CD4-positive, alpha-beta T cell treated with Interferon gamma for 1 hour (primary cell): ENCODE measurements at places on chromosomes 13 and 19.

DNA sequence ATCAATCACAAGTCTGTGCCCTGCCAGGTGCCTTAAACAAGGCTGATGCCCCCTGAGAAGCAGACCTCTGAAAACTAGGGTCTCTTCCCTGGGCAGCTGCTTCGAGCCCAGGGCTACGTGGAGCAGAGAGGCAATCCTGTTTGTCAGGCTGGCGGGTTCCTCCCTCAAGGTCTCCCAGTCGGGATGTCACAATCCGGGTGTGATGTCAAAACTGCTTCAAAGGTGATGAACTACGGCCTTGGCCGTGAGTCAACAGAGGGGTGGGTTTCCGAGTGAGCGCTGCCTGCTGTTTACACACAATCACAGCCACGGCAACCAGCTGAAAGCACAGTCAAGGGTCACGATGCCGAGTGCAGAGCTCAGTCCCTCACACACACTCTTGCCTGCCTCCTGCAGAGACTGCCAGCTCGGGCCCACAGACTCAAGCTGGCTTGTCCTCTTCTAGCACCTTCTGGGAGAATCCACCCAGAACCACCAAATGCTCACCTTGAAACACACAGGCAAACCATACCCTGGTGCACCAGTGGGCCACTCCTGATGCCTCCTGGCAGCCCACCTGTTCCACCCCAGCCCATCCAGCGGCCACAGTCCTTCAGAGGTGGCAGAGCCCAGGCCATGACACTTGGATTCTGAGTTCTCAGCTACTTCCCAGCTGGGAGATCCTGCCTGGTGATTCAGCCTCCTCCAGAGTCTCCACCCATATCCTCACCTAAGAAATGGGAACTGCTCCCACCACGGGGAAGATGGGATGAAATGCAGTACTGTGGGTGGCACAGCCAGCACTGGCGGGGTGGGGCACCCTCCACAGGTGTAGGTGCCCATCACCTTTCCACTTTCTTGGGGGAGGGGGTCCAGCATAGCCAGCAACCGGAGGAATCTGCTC is 6.8 kb downstream of the ELL start:
- DNase-seq = peak; percentile 79

DNA sequence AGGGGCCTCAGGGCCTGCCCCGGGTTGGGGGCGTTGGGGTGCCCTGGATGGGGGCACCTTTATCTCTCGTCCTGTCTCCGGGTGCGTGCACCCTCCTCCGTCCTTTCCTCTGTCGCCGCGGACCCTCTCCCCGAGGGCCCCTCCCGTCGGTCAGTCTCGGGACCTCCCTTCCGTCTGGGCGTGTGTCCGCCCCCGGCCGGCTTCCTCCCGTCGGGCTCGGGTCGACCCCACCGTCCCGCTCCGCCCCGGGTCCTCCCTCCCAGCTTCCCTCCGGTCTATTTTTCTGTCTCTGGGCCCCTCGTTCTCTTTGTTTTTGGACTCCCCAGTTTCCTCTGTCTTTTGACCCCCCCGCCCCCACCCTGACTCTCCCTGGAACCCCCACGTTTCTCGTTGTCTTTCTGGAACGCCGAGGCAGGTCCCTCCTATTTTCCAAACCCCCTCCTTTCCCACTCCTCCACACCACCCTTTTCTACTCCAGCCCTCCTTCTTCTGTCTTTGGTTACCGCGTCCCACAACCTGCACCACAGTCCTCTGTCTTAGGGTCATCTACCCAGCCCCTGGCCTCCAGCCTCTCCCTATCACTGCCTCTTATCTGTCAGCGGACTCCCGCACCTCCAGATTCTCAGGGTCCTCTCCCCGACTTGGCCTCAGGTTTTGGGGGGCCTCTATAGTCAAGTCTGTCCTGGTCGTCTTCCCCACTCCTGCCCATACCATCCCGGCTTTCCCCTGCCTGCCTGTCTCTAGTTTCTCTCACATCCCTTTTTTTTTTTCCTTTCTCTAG is 757 bp downstream of the EGLN2 start:
- no peak for DNase-seq

GRCh38 chr19:33436360-33437345 is 63.1 kb downstream of the CEBPG start:
- no peak for DNase-seq

GRCh38 chr19:36115453-36116343 is at the start of gene TBCB:
Gene TBCB, plus strand, starts transcription at chr19:36115468. Its CDS starts 93 bp downstream, at chr19:36115561.
- no peak for DNase-seq

GRCh38 chr13:78845656-78846365 is 186.9 kb upstream of the OBI1 start:
- no peak for DNase-seq

GRCh38 chr13:35957241-35957731 is 173.9 kb downstream of the DCLK1 start:
- no peak for DNase-seq

GRCh38 chr19:10646456-10647159 is 7.5 kb upstream of the ILF3 start:
- DNase-seq = no peak

DNA sequence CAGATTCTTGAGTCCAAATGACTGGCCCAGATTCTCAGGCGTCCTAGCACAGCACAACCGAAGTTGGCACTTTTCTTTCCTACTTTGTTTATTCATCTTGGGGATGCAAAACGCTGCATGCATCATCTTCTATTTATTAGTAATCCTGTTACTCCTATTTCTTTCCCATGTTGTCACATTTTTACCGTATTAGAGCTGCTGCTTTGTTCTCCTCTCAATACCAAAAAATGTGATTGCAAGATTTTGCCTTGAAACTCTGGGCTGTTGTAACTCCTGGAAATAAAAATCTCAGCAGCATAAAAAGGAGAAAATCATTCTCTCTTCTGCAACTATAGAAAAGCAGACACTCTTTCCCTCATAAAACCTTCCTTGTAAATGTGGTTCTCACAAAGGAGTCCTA is 12.9 kb upstream of the IGSF23 start:
- no peak for DNase-seq

GRCh38 chr19:39566064-39566463 is 26.1 kb upstream of the EID2 start:
- DNase-seq = no peak
